Suppressor macrophage treated with lipopolysaccharide for 1 hour (primary cell): ENCODE measurements at places on chromosomes 5 and 9.
A peak's percentile ranks its signal among the peaks of the same experiment; 100 is the strongest.

DNA sequence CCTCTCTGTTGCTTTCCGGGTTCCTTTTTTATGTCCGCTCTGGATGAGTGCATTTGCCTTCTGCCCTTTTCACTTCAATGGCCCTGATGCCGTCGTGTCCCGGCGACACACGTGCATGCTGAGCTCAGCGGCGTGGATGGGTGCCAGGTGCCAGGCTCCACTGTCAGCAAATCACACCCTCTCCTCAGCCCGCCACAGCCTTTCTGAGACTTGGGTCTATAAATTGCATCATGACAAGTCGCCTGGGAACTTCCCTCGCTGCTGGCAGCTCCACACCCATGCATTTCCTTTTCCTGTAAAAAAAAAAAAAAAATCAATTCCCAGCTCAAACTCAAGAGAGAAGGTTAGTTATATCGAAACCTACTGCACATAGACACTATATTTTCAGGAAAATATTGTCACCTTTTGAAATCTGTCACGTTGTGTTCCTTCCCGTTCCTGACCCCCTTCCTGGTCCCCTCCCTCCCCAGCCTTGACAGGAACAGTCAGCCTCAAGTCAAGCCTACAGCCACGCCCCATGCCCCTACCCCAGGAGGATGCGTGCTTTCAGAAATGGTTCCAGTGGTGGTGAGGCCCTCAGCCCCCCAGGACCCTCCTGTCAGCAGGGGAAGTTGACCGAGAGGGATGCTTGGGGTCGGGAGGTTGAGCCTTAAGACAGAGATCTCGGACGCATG lies 110.3 kb upstream of the PTCH1 start:
- DNase-seq, result peak; percentile 67

GRCh38 chr5:103092676-103093075 lies 27.3 kb downstream of the GIN1 start:
- no peak for DNase-seq

- peak; percentile 70 for DNase-seq
Observed at GRCh38 chr5:67315082-67315989, 118.7 kb upstream of the CD180 start.

DNA sequence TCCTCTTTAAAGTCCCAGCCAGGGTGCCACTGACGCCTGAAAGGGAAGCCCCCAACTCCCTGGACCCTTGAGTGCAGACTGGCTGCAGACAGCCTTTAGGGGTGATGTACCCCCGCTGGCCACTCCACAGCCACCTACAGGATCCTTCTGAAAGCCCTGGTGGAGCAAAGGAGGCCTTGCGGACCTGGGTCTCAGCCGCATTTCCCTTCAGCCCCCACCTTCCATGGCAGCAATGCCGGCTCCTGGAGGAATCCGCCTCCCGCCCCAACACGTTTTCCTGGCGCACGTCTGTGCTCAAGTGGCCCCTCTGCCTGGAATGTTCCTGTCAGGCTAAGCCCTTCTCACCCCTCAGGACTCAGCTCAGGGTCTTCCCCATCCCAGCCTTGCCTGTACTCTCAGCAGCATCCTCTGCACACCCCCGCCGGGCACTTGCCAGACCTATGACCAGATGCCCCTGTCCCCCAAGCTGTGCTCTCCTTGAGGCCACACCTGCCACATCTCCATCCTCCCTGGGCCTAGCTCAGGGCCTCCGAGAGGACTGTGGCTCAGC lies 134.1 kb upstream of the RAPGEF1 start:
- DNase-seq, result no peak

- DNase-seq, result no peak
Observed at GRCh38 chr5:36644727-36645126, 38.3 kb downstream of the SLC1A3 start.

GRCh38 chr9:91994422-91994821 lies 44.4 kb upstream of the ROR2 start:
- DNase-seq, result no peak
